ENCODE measurements at places on chromosomes 1 and 21. TPM values are rescaled to one million over a fixed set of nuclear protein-coding genes. Genes with fewer than 3 reads are reported as not detected.

DNA sequence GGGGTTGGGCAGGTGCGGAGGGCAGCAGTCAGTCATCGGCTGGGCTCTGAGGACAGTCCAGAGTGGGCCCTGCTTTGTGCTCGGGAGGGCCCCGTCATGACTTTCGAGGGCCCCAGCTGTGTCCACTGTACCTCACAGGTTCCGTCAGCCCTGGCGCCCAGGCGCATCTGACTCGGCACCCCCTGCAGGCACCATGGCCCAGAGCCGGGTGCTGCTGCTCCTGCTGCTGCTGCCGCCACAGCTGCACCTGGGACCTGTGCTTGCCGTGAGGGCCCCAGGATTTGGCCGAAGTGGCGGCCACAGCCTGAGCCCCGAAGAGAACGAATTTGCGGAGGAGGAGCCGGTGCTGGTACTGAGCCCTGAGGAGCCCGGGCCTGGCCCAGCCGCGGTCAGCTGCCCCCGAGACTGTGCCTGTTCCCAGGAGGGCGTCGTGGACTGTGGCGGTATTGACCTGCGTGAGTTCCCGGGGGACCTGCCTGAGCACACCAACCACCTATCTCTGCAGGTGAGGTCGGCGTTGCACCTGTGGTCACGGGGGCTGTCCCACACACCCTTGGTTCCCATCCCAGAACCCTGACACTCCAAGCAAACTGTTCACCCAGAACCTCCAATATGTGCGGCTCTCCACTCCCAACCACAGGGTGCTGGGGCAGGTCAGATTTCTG is 7.8 kb downstream of the PODN start:
- no peak for DNase-seq

GRCh38 chr1:89759036-89759435 is 61.8 kb upstream of the LRRC8D start:
- DNase-seq = no peak

GRCh38 chr1:153546796-153547559 is 1.4 kb upstream of the S100A4 start:
- no peak for DNase-seq

DNA sequence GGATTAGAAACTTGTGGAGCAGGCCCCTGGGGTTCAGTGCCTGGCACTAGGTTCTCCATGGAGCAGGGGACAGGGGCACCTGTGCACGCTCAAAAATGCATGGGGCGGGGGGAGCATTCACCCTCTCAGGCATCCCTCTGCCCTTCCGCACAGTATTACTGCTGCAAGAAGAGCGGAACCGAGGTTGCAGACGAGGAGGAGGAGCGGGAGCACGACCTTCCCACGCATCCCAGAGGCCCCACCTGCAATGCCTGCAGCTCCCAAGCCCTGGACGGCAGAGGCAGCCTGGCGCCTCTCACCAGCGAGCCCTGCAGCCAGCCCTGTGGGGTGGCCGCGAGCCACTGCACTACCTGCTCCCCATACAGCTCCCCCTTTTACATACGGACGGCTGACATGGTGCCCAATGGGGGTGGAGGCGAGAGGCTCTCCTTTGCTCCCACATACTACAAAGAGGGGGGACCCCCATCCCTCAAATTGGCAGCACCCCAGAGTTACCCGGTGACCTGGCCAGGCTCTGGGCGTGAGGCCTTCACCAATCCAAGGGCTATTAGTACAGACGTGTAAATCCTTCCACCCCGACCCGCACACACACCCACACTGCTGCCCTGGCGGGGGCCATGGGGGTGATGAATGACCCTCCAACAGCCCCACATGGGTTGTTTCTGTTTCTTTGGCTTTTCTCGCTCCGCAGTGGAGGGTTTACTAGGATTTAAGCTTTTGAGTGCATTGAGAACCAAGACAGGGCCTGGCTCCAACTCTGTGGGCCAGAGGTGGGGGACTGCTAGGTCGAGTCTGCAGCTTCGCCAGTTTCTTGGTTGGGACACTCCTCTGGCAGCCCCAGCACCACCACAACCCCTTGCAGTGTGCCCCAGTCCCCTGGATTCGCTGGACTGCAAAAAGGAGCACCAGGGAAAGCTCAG is 63.7 kb downstream of the TOR1AIP2 start:
- no peak for DNase-seq

The FCAMR gene
- not detected for total RNA-seq

The PHLDA3 gene
- 114 TPM for total RNA-seq

- DNase-seq = no peak
Measured at GRCh38 chr1:156664767-156665411, 12.3 kb downstream of the NES start.

DNA sequence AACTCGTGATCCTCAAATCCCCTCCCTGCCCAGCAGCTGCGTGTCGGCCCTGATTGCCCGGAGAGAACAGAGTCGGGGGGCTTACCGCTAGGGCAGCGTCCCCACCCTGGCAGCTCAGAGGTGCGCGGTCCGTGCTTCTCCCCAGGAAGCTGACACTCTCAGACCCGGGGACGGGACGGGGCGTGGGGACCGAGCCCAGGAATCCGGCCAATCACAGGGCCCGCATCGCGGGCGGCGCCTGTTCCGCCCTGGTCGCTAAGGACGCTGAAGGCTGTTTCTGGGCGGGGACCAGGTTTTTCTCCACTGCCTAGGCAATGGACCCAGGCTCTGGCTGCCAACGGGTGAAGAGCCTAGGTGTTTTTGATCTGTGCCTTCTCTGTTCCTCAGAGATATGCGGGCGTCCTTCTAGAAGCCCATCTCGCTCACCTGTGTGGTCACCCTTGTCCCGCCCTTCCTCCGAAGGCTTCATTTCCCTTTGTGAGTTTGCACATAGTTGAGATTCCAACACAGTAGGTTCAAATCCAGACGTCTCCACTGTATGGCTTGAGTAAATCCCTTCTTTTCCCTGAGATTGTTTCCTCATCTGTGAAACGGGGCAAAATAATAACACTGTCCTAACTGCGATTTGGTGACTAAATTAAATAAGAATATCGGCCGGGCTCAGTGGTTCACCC is at the start of gene C1orf87:
TSS of gene C1orf87 (minus strand) at position 166 of the 674 bp plus-strand sequence. CDS start 1,127 bp downstream, outside the sequence.
- DNase-seq = no peak

- no peak for DNase-seq
Measured at GRCh38 chr1:35866991-35867390, 16.0 kb upstream of the AGO1 start.
